Brain microvascular endothelial cell (primary cell): ENCODE measurements at places on chromosomes 2 and 18.
A peak's percentile ranks its signal among the peaks of the same experiment; 100 is the strongest.

DNA sequence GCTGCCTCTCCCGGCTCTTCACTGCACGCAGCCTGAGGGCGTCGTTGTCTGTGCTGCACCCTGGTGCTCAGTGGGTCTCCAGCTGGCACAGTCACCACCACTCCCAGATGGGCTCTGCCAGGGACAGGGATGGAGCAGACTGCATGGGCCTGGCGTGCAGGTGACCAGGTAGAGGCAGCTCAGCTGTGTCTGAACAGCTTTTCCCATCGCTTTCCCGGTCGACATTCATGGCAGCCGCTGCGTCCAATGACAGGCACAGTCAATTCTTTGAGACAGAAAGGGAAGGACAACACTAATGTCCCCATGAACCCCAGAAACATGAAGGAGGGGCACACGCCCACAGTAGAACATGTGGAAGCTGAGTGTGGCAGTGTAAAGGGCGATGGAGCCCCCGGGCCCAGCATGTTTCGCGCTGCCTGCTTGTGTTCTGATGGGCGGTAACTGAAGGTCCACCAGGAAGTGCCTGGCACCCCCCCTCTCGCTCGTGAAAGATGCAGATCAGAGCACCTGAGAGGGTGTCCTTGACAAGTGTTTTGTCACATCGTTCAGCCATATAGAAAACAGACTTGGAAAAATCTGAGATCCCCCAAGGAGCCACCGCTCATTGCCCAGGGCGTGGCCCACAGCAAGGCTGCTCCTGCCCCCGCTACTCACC, 122.4 kb downstream of the NFATC1 start:
- DNase-seq: no peak

- no peak for DNase-seq
Observed at GRCh38 chr2:95012881-95013550, 12.5 kb upstream of the MAL start.

DNA sequence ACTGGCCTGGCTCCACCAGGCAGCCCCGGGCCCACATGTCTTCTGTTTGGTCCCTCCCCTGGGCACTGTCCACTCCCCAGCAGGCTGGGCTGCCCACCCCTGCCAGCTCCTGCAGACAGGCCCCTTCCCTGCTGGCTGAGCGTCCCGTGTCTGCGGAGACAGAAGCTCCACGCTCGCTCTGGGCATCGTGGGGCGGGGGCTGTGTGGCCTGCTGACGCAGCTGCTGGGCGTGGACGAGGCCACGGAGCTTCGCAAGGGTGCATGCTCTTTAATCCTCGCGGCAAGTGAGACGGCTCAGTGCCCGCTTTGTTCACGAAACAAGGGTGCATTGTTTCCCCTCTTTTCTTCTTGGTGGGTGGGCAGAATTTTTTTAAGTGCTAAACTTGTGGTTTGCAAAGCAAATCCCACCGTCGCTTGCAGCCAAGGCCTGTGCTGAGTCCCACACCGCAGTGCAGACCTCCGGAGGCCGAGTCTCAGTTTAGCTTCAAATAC, 132.8 kb upstream of the CTDP1 start:
- no peak for DNase-seq

DNA sequence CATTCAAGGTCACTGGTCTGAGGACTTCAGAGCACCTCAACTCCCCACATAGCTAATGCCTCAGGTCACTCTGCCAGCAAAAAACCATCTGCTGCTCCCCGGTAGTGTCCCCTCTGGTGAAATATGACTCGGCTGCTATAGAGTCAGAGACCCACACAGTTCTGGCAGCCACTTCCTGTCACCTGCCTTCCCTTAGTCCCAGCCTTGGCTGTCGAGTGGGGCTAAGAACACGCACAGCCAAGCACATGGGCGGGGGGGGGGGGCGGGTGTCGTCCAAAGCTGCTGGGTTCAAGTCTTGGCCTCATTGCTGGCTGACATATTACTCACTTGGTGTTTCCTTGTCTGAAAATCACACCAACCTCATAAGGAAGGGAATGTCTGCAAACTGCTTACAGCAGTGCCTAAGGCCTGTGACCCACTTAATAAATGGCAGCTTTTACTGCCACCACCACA, 37.5 kb downstream of the POLR1A start:
- DNase-seq: peak; percentile 24

GRCh38 chr2:15642011-15642814, 50.5 kb downstream of the DDX1 start:
- no peak for DNase-seq

DNA sequence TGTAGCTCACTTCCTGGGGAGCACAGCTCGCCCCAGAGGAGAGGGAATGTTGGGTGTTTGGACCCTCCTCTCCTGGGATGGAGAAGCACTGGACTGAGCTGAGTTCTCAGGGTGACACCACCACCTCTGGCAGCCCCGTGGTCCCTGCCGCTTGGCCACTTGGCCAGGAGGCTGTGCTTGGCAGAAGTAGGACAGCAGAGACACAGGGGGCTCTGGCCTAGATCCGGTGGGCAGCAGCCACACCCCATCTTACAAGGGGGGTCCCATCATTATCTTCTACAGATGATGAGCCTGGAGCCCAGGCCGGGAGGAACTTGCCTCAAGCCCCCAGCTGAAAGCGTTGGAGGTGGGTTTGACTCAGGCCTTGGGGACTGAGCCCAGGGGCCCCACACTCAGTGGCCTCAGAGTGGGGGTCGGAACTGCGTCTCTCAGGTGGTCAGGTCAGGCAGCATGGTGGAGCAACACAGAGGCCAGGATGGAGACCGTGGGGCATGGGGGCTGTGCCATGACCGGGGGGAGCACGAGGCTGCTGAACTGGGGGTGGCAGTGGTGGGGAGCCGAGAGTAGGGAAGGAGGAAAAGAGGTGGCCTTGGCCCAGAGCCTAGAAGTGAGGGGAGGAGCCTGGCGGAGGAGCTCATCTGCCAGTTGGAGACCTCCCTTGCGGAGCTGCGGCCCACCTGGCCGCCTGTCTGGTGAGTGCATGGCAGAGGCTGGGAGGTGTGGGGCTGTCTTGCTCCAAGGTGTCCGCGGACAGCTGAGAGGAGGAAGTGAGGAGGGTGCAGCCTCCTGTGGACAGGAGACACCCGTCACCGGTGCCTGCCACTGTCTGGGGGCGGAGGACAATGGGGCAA, 63.6 kb upstream of the HDAC4 start:
- DNase-seq: no peak

DNA sequence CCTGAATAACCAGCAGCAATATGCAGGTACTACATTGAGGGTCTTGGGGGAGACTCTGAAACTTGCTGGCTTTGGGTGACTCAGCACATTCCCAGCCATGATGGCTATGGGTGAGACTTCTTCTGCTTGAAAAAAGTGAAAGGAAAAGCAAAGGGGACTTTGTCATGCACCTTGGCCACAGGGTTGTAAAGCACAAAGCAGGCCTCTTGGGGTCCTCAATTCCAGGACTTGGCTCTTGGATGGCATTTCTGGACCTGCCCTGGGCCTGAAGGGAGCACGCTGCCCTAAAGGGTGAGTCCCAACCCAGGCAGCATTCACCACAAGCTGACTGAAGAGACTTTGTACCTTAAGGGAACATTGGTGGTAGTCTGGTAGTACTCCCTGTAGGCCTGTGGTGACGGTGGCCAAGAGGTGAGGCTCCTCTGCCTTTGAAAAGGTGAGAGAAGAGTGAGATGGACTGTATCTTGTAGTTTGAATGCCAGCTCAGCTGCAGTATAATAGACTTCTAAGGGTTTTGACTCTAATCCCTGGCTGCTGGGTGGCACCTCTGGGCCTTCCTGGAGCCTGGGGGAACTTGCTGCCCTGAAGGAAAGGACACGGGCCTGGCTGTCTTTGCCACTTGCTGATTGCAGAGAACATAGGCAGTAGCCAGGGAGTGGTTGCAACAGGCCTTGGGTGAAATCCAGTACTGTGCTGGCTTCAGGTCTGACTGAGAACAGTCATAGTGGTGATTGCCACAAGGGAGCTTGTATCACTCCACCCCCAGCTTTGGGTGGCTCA, 36.5 kb upstream of the CYTIP start:
- DNase-seq: peak; percentile 6

DNA sequence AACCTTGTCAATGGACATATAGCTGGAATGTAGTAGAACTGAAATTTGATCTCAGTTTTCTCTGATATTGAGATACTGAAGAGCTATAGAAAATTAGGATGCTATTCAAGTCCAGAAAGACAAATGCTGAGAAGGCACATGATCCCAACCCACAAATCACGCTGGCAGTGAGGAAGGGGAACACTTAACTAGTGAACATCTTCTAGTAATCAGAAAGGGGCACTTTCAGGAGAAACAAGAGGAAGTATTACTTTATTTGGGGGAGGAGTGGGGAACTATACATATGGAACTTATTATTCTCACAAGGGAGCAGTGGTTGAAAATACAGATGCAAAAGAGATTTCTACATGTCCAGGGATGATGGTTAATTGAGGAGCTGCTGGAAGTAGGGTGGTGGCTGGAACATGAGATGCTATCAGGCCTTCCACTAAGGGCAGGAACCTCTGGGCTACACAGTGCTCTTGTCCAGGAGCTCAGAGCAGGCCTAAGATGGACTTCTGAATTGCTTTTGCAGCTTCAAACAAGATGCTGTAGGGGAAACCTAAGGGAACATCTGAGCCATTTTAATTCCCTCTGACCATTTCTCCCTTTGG, 79.3 kb downstream of the TGFA start:
- DNase-seq: no peak

DNA sequence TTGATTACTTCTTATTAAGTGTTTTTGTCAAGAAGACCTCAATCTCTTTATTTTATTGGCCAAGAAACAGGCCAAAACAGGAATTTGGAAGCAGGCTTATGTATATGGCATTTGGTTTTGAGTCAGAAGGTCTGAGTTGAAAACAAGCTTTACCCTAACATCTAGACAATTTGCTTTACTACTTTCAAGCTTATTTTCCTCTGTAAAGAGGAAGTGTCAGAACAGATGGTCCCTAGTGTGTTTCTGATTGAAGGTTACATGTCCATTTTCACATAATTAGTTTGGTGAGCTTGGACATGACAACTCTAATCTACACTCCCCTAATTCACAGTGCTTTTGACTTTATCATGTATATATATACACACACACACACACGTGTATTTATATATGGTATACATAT, 19.8 kb upstream of the MAP4K4 start:
- DNase-seq: no peak

DNA sequence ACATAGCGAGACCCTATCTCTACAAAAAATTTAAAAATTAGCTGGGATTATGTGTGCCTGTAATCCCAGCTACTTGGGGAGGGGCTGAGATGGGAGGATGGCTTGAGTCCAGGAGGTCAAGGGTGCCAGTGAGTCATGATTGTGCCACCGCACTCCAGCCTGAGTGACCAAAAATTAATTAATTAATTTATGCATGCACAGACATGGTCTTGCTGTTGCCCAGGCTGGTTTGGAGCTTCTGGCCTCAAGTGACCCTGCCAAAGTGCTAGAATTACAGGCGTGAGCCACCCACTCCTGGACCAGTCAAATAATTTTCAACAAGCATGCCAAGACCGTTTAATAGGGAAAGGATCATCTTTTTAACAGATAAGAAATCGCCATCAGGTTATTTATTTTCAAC, 57.7 kb upstream of the TFCP2L1 start:
- no peak for DNase-seq

GRCh38 chr2:106189764-106190468, 4.2 kb downstream of the UXS1 start:
- DNase-seq: no peak

DNA sequence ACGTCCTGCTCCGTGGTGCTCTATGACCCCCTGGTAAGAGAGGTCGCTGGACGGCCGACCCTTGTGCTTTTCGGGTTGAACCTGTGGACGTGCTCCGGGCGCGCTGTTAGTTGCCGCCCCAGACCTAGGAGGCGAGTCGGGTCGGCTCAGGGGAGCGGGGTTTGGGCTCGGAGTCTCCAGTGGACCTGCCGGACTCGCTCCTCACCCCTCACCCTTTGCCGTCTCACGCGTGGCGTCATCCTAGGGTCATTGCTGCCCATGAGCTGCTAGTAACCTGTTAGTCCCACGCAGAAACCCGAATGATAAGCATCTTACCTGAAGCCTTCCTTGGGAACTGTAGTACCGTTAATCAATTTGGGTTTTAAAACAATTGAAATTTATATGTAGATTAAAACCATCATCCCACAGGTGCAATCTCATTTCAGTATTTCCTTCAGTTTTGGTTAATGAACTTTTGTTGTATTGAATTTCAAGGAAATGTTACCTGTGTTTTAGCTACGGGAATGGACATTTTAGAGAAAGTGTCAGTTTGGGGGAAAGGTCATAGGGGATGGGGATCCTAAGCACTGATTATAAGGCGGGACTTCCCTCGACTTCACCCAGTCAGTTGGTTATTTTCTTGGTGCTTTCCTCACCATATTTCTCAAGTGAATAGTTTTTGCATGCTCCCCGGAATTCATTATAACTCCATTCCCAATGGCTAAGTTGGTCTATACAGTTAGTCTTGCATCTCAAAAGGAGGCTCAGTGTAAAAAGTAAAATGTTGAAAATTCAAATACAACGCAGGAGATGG, 536 bp downstream of the ELP2 start:
- DNase-seq: no peak

DNA sequence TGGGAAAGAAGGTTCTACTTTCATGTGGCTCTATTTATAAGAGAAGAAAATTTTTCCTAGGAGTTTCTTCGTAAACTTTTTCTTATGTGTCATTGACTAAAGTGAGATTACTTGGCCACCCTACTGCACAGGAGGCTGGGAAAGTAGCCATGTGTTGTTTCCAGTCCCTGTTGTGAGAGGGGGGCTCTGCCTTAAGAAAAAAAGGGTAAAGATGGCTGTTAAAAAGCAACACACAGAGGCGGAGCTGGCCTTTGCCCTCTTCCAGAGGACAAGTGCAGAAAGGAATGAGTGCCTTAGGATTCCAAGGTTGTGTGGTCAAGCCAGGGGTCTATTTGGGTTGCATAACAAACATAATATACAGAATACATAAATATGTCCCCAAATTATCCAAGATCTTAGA, 230.0 kb upstream of the CXCR4 start:
- DNase-seq: no peak

DNA sequence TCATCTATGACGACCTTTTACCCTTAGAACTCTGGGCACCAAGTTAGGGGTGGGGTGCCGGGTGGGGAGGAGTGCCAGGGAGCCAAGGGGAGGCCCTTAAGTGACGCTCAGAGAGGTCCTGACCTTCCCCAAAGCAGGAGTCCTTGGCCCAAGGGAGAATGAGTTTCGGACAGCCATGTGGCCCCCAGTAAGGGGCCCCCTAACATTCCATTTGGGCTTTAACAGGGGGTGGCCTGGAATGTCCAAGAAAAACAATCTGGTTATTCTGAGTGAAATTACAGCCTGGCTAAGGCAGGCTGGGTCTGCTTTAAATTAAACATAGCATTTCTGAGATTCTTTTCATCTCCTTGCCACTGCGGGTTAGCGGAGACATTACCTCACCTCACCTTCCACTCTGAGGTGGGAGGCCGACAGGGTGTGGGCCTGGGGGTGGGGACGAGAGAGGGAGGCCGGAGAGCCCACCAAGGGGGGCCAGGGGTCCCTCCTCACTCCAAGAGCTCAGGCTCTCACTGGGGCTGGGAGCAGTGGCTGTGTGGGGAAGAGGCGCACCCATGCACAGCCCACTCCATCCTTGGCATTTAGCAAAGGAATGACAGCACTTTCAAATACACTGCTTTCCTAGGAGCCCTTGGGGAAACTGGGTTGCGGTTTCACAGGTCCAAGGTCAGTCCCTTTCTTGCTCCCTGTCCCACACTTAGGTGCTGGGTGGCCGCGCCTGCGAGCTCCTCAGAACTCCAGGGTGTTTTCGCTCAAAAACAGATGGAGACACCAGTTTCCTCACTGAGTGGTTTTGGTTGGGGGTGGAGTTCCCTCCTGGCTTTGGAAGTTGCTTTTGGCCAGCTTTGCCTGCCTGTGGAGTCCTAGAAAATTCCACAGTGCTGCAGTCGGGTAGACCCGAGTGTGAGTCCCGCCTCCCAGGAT, 107.4 kb downstream of the POLR1A start:
- DNase-seq: peak; percentile 45

GRCh38 chr2:20593072-20594034, 57.5 kb downstream of the HS1BP3 start:
- DNase-seq: peak; percentile 94
